ENCODE measurements at places on chromosomes 1 and 21.

DNA sequence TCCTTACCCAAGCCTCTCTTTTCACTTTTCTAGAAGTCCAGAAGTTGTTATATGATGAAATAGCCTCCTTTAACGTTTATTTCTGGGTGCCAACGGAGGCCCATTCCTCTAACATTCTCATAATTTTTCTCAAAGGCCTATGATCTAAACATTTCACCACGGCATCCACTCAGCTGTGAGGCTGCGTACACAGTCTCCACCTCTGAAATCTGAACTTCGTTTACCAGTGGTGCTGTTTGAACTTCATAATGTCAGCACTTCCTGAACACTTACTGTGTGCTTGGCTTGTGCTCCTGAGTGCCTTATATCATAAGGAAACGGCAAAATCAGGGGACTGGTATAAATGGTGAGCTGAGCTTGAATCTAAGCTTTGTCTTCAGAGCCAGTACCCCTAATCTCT lies 12.0 kb upstream of the RBP7 start:
- DNase-seq: no peak

GRCh38 chr1:23646091-23646490 lies 45.5 kb upstream of the RPL11 start:
- DNase-seq: no peak

GRCh38 chr1:162475539-162476185 lies 22.0 kb upstream of the UHMK1 start:
- DNase-seq: no peak

DNA sequence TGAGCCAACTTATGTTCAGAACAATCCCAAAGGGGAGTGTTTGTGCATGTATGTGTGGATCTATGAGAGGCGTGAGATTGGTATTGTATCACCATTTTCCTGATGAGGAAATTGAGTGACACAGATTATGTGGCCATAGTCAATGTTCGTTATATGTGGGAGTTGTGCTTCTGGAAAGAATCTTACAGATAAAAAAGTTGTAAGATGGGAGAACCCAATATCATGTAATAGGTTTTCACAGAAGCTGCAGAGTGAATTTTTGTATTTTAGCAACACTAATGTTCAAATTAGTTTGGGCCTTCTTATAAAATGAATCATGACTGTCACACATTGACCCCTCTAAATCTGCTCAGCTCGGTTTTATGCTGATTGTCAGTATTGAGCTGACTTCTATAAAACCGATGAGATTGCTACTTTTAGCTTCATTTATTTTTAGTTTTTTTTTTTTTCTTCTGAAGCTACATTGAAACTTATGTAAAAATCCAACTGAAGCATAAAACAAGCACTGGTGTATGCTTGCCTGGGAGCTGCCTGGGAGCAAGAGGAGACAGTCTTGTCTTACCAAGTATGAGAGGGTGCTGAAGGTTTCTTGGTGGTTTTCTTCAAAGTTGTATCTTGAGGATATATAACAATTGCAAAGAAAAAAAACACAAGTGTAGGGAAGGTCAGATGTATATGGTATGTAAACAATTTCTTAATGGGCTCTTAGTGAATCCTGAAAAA lies 4.1 kb downstream of the RWDD3 start:
- no peak for DNase-seq

DNA sequence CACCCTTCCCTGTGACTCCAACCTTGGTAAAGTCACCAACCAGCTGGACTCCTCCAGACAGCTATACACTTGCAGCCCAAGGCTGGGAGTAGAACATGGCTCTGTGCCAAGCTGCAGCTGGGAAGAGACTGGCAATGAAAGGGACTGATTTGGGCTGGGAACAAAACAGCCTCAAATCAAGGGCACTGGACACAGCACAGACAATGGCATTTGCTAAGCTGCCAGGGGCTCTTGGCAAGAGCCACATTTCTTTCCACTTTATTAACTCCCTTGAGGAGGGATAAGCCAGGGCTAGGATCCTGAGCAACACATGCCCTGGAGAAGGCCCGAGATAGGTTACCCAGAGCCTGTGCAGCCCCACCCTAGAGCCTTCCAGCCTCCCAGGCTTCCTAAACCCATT lies 12.0 kb downstream of the SYT11 start:
- no peak for DNase-seq

GRCh38 chr1:119132179-119132578 lies 8.3 kb downstream of the WARS2 start:
- DNase-seq: no peak
